ENCODE measurements at places on chromosomes 4 and X. TPM values are rescaled to one million over a fixed set of nuclear protein-coding genes. Genes with fewer than 3 reads are reported as not detected.

The CCNQ gene
- 11.9 TPM for total RNA-seq

The NSD2 gene
- 51.4 TPM for total RNA-seq

The GATA1 gene
- total RNA-seq = 0.76 TPM

The CLRN2 gene
- total RNA-seq = not detected

DNA sequence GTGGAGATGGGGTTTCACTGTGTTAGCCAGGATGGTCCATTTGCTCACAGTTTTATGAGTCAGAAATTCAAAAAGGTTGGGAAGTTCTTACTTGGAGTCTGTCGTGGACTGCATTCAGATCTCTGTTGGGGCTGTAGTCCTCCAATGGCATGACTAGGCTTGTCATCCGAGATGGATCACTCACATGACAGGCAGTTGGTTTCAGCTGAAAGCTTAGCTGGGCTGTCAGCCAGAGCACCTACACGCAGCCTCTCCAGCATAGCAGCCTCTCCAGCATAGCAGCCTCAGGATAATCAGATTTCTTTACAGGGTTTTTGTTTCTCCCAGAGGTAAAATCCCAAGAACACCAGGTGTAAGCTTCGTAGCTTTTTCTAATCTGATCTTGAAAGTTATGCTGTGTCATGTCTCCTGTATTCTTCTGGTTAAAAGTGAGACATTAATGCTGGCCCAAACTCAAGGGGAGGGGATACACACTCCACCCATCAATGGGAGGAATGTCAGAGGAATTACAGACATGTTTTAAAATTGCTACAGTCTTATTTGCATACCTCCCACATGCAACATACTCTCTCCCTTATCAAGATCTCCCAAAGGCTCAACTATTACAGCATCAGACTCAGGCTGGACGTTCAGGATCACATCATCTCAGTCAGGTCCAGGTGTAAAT is 31.6 kb upstream of the SOD3 start:
- DNase-seq = no peak

DNA sequence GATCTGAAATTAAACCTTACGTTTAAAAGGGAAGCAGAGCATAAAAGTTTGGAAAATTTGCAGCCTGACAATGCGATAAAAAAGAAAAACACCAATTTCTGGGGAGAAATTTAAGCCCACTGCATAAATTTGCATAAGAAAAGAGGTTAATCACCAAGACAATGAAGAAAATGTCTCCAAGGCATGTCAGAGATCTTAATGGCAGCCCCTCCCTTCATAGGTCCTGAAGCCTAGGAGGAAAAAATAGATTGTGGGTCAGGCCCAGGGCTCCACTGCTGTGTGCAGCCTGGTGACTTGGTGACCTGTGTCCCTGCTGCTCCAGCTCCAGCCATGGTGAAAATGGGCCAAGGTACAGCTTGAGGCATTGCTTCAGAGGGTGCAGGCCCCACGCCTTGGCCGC is 264.0 kb upstream of the CT83 start:
- DNase-seq = no peak

DNA sequence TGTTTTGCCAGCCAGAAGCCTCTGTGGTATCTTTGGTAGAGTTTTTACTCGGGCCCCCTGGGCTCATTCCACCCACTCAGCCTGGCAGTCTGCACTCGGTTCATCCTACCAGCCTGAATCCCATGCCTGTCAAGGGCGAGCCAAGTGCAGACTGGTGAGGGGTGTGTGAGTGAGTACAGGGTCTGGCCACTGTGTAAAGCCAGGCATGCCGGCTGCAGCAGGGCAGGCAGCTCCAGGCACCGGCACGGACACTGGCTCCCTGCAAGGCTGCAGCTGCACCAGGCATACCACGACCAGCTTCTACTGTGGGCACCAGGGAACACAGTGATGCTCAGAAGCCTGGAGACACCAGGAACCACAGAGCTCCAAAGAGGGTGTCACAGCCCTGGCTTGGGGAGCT is 194.0 kb upstream of the GALNT7 start:
- no peak for DNase-seq

DNA sequence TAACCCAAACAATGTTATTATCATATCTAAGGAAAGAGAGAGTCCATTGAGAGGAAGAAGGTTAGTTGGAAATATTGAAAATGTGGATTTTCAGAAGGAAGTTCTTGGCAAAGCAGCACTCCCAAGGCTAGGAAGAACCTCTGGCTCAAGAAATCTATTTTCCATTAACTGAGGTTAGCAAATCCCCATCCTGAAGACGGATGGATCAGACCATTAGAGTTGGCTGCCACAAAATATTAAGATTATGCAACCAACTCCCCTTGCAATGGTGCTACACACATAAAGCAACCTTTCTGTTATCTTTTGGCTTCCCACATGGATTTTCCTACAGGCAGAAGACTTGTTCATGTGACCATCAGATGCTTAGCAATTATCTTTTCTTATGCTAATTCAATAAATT is 96.3 kb downstream of the COL4A6 start:
- no peak for DNase-seq

DNA sequence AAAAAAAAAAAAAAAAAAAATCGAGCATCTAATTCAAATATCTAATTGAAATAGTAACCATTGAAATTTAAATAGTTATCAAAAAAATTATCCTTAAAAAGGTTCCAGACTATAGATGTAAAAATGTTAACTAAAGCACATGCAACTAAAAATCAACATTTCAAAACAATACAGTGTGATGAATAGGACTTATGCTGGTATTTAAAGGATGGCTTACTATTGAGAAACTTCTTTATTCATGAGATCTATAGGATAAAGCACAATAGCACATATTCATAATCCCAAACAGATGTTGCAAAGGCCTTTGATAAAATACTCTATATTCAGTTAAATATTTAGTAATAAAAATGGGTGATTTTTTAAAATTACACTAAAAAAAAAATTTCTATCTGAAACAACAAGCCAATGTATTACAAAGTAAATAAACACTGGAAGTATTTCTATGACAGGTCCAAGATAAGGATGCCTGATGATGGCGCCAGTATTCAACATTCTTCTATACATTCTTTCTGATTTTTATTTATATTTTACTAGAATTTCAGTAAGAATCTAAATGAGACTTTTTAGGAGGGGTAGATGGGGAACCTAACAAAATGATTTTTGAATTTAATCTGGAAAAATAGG is 26.3 kb downstream of the DCLK2 start:
- DNase-seq = no peak
